ENCODE measurements at places on chromosomes 7 and 10.

DNA sequence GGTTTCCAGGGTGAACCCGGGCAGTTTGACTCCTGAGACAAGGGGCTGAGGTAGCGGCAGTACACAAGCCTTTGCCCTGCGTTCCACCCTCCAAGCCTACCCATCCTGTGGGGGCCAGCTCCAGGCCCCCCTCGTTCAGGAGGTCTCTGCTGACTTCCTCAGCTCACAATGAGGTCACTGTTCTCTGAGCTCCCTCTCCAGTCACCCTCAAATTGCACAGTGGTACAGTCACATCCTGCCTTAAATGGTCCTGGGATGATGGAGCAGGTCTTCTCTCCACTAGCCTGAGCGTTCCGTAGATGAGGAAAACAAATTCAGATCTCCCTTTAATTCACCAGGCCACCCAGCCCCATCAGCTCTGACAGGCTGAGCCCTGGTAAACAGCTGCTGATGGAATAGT is 90.2 kb downstream of the SH3PXD2A start:
- no peak for DNase-seq

GRCh38 chr10:5810225-5810624 is 3.0 kb downstream of the GDI2 start:
- no peak for DNase-seq

DNA sequence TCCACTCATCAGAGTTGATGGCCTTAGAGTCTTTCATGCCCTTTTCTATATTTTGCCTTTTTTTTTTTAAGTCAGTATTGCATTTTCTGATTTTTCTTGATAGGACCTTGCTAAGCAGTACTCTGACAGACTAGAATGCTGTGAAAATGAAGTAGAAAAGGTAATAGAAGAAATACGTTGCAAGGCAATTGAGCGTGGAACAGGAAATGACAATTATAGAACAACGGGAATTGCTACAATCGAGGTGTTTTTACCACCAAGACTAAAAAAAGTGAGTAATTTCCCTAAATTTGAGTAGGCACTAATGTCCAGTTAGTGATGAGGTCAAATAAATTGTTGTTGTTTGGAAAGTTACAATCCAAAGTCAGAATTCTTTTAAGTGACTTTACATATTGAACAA is 7.4 kb downstream of the NUB1 start:
- DNase-seq: no peak

- DNase-seq: no peak
Measured at GRCh38 chr7:114919587-114919986, 2.3 kb upstream of the MDFIC start.

DNA sequence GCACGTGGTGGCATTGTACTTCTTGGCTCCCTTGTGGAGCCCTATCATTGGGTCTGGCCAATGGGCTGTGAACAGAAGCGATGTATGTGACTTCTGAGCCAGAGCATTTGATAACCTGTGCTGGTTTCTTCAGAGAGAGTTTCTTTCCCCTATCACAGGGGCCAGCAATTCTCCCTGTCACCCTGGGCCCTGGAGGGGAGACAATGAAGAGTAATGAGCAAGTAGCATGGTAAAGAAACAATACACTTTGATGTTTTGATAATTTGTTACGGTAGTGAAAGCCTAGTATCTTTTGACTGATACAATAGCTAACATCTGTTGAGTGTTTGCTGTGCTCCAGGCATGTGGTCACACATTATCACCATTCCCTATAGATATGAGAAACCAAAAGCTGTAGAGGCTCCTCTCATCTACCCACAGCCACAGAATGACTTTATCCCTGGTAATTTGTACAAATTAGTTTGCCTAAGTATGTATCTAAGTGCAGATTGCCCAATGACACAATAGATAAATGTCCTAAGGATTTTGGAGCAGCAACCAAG is 113.4 kb upstream of the SVIL start:
- no peak for DNase-seq

DNA sequence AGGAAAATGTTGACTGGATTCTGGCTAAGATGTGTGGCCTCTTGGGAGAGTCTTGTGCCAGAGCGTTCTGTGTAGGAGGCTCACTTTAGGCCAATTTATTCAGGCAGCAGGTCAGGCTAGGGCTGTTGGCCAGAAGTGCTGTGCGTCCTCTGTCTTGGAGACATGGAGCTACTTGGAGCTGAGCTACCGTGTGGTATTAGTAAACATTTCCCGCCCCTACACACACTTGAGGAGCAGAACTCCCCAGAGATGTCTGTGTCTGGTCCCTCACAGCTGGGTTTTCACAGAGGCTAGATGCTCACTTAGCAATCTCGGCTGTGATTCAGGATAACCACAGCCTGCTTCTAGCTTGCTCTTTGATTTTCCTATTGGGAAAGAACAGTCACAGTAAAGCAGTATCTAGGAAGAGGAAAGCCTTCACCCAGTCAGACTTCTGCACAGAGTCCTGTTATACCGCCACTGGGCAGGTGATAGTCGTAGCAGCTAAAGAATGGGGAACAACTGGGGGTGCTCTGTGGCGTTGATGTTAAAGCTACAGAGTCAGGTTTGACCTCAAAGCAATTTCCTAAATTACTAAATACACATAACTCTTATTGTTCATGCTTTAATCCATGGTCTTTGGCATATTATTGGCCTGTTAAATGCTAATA is 86.7 kb downstream of the MDFIC start:
- no peak for DNase-seq

DNA sequence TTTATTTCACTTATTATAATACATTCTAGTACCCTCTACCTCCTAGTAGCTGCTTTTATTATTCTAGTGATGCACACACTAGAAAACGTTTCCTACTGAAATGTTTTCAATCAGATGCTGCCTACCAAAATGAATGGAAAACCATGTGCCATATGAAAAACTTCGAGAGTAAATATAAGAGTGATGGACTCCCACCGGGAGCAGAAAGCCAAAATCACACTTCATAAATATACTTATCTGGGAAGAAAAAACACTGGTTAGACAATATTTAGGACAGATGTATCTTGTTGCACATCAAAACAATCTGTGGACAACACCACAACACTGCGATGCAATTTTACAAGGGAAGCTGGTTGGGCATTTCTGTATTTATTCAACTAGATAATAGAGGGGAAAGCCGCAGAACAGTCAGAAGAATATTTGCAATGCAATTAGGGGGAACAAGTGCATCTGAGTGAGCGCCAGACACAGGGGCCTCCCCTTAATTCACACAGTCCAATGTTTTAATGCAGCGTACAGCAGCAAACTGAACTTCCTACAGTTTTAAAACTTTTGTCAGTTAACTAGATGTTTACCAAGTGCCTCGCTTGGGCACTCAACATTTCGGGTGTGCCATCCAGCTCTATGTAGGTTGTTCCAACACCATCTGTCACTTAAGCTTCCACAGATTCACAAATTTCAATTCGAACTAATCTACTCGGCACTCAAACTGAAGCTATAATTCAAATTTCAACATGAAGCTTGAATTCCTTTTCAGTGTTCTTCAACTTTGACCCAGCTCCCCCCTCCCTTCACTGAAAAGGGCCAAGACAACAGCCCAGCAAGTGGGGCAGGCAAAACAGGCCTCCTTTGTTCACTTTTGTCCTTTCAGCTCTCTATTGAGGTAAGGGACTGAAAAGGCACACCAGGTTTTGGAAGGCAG is 7.4 kb downstream of the NRCAM start:
- no peak for DNase-seq

GRCh38 chr7:47366211-47366610 is 215.7 kb downstream of the TNS3 start:
- no peak for DNase-seq

- DNase-seq: no peak
Measured at GRCh38 chr10:122034149-122034756, 45.3 kb downstream of the TACC2 start.

GRCh38 chr7:91276909-91277308 is 12.7 kb downstream of the FZD1 start:
- no peak for DNase-seq

GRCh38 chr7:126702242-126703016 is 550.3 kb downstream of the GRM8 start:
- no peak for DNase-seq

- DNase-seq: peak; percentile 59
Measured at GRCh38 chr7:131061818-131062217, 265.9 kb upstream of the MKLN1 start.

GRCh38 chr7:83429493-83429892 is 219.4 kb downstream of the SEMA3E start:
- DNase-seq: no peak

- no peak for DNase-seq
Measured at GRCh38 chr7:98317366-98318040, 36.0 kb downstream of the BRI3 start.

GRCh38 chr10:13331646-13332045 is 16.4 kb downstream of the SEPHS1 start:
- no peak for DNase-seq

All from CD4-positive, alpha-beta T cell treated with Interleukin-4 for 1 hour (primary cell).